Lower leg skin (tissue), 4 donors: ENCODE measurements at places on chromosomes 1 and 21. TPM values are rescaled to one million over a fixed set of nuclear protein-coding genes. Genes with fewer than 3 reads are reported as not detected.

DNA sequence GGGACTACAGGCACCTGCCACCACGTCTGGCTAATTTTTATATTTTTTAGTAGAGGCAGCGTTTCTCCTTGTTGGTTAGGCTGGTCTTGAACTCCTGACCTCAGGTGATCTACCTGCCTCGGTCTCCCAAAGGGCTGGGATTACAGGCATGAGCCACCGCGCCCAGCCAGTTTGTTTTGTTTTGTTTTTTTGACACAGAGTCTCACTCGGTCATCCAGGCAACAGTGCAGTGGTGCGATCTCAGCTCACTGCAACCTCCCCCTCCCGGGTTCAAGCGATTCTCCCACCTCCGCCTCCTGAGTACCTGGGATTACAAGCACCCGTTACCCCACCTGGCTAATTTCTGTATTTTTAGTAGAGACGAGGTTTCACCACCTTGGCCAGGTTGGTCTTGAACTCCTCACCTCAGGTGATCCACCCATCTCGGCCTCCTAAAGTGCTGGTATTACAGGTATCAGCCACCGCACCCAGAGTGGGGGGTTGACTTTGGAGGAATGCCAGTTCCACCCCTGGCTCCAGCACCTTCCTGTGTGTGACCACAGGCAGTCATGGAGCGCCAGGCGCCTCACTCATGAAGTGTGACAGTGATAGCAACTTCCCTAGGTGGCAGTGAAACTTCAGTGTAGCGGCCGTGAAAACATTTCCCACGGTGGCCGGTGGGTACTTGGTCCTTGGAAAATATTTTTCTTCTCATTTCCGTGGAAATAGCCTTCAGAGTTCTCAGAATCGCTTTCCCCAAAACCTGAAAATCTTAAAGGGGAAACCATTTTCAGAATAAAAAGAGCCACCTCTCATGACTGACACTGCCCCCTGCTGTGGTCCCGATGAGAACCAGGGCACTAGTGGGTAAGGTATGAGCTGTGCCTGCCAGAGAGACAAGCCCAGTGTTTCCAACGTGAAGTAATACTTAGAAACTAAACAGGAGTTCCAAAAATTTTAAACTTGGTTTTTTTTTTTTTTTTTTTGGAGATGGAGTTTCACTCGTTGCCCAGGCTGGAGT, 48.6 kb downstream of the WDR4 start:
- DNase-seq, result no peak

DNA sequence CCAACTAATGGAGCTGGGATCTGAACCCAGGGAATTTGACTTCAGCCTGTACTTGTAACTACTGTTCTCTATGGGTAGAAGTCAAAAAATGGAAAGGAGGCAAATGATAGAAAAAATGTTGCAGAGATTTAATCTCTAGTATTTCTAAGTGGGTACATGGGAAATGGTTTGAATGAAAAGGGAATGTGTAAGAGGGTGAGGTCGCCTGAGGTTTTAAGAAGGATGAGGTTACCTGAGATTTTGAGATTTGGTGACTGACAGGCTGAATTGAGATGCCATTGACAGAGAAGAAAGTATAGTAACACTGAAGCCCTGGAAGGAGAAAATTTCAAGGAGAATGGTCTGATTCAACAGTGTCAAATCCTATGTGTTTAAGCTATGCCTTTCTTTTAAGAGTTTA, 5.5 kb downstream of the CAMSAP2 start:
- DNase-seq, result no peak

- DNase-seq, result no peak
These were observed 273.3 kb downstream of the DISC1 start for GRCh38 chr1:231899713-231900435.

DNA sequence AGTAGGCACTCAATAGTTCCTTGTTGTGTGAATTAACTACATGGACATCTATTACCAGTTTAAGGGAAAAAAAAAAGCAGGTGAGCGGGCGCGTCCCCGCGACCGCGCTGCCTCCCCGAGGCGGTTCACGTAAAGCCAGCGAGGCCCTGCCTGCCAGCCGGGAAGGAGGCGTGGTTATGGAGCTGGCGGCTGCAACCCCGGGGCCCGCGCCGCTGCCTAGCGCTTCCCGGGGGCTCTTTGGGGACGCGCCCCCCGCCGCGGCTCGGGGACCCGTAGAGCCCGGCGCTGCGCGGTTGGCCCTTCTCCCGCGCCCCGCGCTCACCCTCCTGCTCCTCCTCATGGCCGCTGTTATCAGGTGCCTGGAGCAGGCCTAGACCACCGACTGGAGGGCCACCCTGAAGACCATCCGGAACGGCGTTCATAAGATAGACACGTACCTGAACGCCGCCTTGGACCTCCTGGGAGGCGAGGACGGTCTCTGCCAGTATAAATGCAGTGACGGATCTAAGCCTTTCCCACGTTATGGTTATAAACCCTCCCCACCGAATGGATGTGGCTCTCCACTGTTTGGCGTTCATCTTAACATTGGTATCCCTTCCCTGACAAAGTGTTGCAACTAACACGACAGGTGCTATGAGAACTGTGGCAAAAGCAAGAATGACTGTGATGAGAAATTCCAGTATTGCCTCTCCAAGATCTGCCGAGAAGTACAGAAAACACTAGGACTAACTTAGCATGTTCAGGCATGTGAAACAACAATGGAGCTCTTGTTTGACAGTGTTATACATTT, 2.6 kb upstream of the CC2D1B start:
- DNase-seq, result no peak

S100A16 gene
- total RNA-seq, result 328 TPM

DNA sequence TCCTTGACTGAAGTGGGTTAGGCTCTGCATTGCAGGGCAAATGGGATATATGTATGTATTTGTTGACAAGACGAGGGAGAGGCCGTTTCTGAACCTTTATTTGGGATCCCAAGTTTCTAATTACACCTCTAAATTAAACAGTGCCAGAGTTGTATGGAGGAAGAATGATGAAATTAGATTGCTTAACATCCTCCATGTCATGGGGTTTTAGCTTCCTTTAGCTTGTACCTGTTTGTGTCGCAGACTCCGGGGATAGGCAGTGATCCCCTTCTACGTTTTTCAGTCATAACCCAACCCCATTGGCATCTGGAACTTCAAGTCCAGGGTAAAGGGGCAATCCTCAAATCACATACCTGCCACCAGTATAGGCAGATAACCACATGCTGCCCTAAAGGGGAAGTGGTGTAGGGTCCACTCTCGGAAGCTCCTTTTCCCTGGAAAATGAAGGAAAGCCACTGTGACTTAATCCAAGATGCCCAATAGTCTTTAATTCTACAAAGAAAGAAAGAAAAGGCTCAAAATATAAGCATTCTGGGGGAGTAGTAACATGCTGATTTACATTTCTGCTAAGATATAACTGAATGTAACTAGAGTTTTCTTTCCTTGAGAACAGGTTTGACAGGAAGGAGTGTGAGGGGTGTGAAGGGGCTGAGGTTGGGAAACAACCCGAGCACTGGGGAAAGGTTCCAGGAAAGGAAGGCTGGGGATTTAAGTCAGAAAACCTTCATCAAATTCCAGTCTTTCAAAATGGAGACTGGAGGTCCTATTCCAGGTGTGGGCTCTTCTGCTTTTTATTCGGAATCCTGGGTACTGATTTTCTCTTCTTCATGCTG, 77.6 kb downstream of the RGL1 start:
- DNase-seq, result no peak

OR2L13 gene
- not detected for total RNA-seq
